Pancreas (tissue), 10 donors: ENCODE measurements at places on chromosomes 6 and 20. TPM values are rescaled to one million over a fixed set of nuclear protein-coding genes. Genes with fewer than 3 reads are reported as not detected.

HSPA1L gene
- 1.0 TPM for polyA plus RNA-seq

HDGFL1 gene
- not detected for polyA plus RNA-seq

BPIFB1 gene
- 0.12 TPM for polyA plus RNA-seq

CLPSL1 gene
- not detected for polyA plus RNA-seq

ARMC12 gene
- 2.6 TPM for polyA plus RNA-seq

TP53TG5 gene
- polyA plus RNA-seq: not detected

ZC2HC1B gene
- not detected for polyA plus RNA-seq

HLA-DOA gene
- polyA plus RNA-seq: 0.38 TPM

NOTCH4 gene
- polyA plus RNA-seq: 45.2 TPM

C20orf202 gene
- polyA plus RNA-seq: not detected

SIRPA gene
- 8.6 TPM for polyA plus RNA-seq

CPNE1 gene
- polyA plus RNA-seq: 138 TPM

MROH8 gene
- polyA plus RNA-seq: 6.9 TPM

APCDD1L gene
- 0.27 TPM for polyA plus RNA-seq

SESN1 gene
- polyA plus RNA-seq: 16.0 TPM

MYH7B gene
- 1.9 TPM for polyA plus RNA-seq

ZNF831 gene
- polyA plus RNA-seq: 0.16 TPM

IMPG1 gene
- 0.08 TPM for polyA plus RNA-seq

HLA-DQB1 gene
- polyA plus RNA-seq: 22.8 TPM

THEMIS gene
- 0.05 TPM for polyA plus RNA-seq

FOXF2 gene
- polyA plus RNA-seq: 0.23 TPM

PSORS1C2 gene
- polyA plus RNA-seq: not detected

CRISP2 gene
- polyA plus RNA-seq: 0.65 TPM

MMP24 gene
- 6.5 TPM for polyA plus RNA-seq

DEFB124 gene
- polyA plus RNA-seq: not detected

PLA2G7 gene
- polyA plus RNA-seq: 0.16 TPM

SAMD3 gene
- 1.2 TPM for polyA plus RNA-seq

RSPH9 gene
- polyA plus RNA-seq: 0.08 TPM

BMP6 gene
- 0.42 TPM for polyA plus RNA-seq

SMLR1 gene
- not detected for polyA plus RNA-seq

IRF4 gene
- 0.05 TPM for polyA plus RNA-seq

UBE2J1 gene
- polyA plus RNA-seq: 15.0 TPM

AVP gene
- not detected for polyA plus RNA-seq

LCA5 gene
- polyA plus RNA-seq: 2.9 TPM

ZNF334 gene
- polyA plus RNA-seq: 11.6 TPM

CTAGE9 gene
- polyA plus RNA-seq: not detected

TUBB1 gene
- 0.15 TPM for polyA plus RNA-seq

MCCD1 gene
- not detected for polyA plus RNA-seq

CDH4 gene
- 0.21 TPM for polyA plus RNA-seq

MAS1 gene
- under 0.01 TPM for polyA plus RNA-seq

TDRD6 gene
- 1.2 TPM for polyA plus RNA-seq

NKAPL gene
- 0.80 TPM for polyA plus RNA-seq

C20orf144 gene
- polyA plus RNA-seq: 0.12 TPM

CDKAL1 gene
- polyA plus RNA-seq: 3.3 TPM

HLA-DOB gene
- 0.38 TPM for polyA plus RNA-seq

GNAS gene
- polyA plus RNA-seq: 1,207 TPM

BPIFA1 gene
- not detected for polyA plus RNA-seq

TLDC2 gene
- 0.23 TPM for polyA plus RNA-seq

JPH2 gene
- polyA plus RNA-seq: 1.1 TPM

EPPIN gene
- not detected for polyA plus RNA-seq

CD93 gene
- polyA plus RNA-seq: 2.8 TPM

LHFPL5 gene
- 3.3 TPM for polyA plus RNA-seq

GUCA1A gene
- not detected for polyA plus RNA-seq

RIPOR2 gene
- polyA plus RNA-seq: 0.89 TPM

HLA-DQA1 gene
- polyA plus RNA-seq: 1.2 TPM

ITCH gene
- polyA plus RNA-seq: 5.7 TPM

PPP1R16B gene
- 1.1 TPM for polyA plus RNA-seq

TINAG gene
- polyA plus RNA-seq: not detected

NDUFAF5 gene
- 20.4 TPM for polyA plus RNA-seq
